Activated CD4-positive, alpha-beta T cell treated with anti-CD3 and anti-CD28 coated beads, Interleukin-2, amount 10 ng/mL, durations not matched to agents 7 days and 5 days (primary cell): ENCODE measurements at places on chromosomes 2 and 18. TPM values are rescaled to one million over a fixed set of nuclear protein-coding genes. Genes with fewer than 3 reads are reported as not detected.

Gene LCT
- 0.19 TPM for total RNA-seq

Gene ZSCAN30
- 18.5 TPM for total RNA-seq

Gene POLR1B
- 34.6 TPM for total RNA-seq

Gene MYCN
- total RNA-seq = not detected

Gene ERBB4
- total RNA-seq = not detected
